ENCODE measurements at places on chromosomes 16 and 17. TPM values are rescaled to one million over a fixed set of nuclear protein-coding genes. Genes with fewer than 3 reads are reported as not detected.

The MYLK3 gene
- polyA plus RNA-seq: 1.7 TPM

The C17orf58 gene
- polyA plus RNA-seq: 17.6 TPM

The TNP2 gene
- not detected for polyA plus RNA-seq

The GPR179 gene
- 0.28 TPM for polyA plus RNA-seq

The TEPSIN gene
- polyA plus RNA-seq: 18.4 TPM

The CHMP6 gene
- 28.4 TPM for polyA plus RNA-seq

Data from left kidney (tissue), 8 donors.